ENCODE measurements at places on chromosomes 5 and 9.

DNA sequence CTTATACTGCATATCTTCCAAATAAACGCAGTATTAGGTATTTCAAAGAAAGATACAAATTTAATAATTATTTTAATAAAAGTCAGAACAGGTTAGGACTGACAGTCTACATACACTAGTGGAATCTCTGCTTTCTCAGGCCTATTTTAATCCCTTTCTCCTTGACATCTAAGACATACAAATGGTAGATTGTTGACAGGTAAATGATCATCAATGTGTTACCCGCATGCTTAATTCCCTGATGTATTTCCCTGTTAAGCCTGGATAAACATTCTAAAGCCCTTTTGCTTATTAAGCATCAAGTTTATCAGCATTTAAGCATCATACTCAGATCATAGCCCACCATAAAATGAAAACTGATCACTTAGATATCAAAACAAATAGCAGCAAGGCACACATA, 576.7 kb downstream of the PTPRD start:
- no peak for ATAC-seq

DNA sequence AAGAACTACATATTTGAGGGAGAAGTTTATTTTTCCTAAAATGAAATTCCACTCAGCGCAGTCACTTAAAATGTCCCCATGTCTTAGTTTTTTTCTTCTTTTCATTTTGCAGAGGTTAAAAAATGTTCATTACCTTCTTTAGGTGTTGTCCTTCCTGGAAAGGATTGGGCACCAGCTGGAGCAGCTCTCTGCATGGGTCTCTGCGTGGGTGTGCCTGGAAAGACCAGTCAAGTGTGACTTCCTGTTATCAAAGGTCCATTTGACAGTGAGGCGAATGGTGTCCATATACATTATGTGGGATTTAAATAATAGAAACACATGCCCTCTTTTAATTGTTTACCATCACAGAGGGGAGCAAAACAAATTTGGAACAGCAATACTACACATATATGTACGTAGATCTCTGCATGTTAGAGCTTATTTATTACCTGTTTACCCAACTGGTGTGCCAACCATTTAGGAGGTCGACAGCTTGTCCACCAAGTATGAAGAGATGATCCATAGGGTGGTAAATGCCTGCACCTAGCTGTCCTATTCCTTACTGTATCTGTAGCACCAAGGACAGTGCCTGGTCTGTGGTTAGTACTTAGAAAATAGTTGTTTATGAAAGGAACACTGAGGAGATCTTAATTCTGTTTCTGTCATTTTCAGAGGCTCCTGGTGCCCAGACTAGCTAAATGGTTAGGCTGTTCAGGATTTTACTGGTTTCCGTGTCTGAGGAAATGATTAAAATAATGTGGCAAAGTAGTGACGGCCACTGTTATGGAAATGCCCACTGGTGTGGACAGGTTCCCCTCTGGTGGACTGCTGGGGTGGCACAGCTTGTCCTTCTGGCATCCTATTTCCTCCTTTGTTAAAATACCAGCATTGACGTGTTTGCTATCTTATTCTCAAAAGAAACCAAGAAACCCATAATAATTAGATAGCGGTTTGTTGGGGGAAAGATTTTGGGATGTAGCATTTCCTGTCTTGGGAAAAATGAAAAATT, 200.4 kb downstream of the MAST4 start:
- ATAC-seq = no peak

DNA sequence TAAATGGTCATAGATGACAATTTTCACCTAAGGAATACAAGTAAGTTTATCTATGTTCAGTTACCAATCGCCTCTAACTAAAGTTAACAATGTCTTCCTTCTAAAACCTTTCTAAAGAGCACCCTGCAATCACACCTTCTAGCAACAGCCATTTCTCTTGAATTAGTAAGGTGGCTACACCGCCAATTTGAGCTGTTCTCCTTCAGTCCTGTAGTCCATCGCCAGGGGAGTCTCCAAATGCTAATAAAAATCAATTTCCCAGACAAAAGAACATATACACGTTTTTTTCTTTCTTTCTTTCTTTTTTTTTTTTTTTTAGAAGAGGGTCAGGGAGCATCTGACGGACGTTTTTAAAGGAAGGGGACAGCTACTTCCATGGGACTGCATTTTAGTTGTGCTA, 729 bp upstream of the RORB start:
- no peak for ATAC-seq

DNA sequence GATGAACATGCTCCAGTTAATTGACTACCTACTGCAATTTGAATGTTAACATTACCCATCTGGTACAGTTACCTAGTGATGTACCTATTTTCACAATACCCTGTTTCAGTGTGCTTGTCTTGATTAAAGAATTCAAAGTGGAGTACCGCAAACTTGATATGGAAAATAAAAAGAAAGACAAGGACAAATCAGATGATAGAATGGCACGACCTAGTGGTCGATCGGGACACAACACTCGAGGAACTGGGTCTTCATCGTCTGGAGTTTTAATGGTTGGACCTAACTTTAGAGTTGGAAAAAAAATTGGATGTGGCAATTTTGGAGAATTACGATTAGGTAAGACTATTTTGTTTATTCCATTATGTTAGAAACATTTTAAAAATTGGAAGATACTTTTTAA, 33.5 kb downstream of the CSNK1G3 start:
- ATAC-seq = no peak

GRCh38 chr5:38554861-38555260, 1.6 kb downstream of the LIFR start:
- no peak for ATAC-seq

DNA sequence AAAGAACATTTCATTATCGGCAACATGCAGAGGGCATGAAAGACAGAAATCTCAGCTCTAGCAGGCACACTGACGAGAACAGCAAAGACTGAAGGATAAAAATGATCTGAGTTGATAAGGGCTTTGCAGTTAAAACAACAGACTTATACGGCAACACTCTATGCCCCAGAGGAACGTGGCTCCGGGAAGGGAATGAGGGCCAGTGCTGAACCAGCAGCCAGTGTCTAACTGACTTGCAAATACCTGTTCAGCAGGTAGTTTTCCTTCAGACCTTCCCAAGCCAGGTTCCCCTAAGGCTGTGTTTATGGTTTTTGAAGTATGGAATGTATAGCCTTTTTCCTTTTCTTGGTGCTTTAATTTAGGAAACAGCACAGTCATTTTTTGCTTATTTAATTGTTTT, 121.3 kb upstream of the CDH18 start:
- ATAC-seq = no peak

- no peak for ATAC-seq
Observed at GRCh38 chr9:69093471-69094103, 58.0 kb downstream of the FXN start.

DNA sequence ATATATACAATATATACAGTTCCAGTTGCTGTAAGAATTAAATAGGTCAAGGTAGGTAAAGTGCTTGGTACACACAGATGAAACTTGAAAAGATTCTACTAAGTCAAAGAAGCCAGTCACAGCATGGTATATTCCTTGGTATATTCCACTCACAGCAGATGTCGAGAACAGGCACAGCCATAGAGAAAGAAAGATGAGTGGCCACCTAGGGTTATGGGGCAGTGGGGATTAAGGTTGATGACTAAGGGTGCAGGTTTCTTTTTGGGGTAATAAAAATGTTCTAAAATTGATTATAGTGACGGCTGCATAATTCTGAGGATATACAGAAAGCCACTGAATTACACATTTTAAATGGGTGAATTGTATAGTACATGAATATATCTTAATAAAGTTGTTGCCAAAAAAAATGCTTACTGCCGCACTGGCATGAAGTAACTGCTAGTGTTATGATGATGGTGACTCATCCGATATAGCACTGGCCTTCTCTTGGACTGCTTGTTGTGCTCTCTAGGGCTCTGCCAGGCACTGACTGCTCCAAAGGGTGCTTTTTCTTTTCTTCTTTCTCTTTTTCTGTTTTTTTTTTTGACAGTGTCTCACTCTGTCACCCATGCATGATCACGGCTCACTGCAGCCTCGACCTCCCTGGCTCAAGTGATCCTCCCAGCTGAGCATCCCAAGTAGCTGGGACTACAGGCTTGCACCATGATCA, 23.5 kb downstream of the TBC1D2 start:
- ATAC-seq = peak; percentile 80

GRCh38 chr5:141713616-141714309, 31.7 kb upstream of the ARAP3 start:
- ATAC-seq = peak; percentile 52

GRCh38 chr5:94524841-94525697, 93.3 kb downstream of the KIAA0825 start:
- ATAC-seq = peak; percentile 61

GRCh38 chr5:14355391-14355790, 212.2 kb downstream of the TRIO start:
- no peak for ATAC-seq

GRCh38 chr5:57676222-57677098, 193.8 kb upstream of the ACTBL2 start:
- peak; percentile 77 for ATAC-seq

DNA sequence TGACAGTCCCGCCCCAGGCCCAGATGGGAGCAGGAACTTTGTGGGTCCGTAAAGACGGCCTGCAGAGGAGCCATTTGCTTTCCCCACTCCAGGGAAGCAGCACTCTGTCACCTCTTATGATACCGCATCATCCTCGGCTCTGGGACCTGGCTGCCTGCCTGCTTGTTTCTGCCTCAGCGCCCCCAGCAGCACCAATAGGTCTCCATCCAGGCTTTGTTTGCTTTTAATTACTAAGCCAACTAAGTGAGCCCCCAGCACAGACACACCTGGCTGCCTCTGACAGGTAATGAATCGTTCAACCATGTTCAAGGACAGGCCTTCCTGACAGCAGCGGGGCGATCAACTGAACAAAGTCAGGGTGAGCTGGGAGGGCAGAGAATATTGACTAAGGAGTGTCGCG, 141.4 kb downstream of the C5orf15 start:
- no peak for ATAC-seq

GRCh38 chr5:82821846-82822633, 255.2 kb downstream of the TMEM167A start:
- no peak for ATAC-seq

GRCh38 chr5:173529861-173530260, 86.6 kb downstream of the BOD1 start:
- no peak for ATAC-seq

- no peak for ATAC-seq
Observed at GRCh38 chr5:123303802-123304201, 119.4 kb downstream of the CEP120 start.

DNA sequence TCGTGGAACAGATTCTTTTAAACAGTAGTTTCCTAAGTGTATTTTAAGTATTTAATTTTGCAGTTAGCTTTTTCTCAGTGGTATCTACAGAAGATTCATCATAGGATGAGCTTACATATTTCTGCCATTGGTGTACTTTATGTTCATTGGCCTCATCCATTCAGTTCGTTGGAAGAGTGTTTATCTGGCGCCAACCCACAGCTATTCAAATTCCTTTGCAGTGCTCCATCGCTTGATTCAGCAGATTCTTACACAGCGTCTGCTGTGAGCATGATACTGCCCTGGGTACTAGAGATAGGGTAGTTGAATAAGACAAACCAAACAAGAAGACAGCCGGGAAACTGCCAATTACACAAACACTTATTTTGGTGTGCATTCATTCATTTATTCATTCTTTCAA, 55.1 kb downstream of the NUP214 start:
- no peak for ATAC-seq

DNA sequence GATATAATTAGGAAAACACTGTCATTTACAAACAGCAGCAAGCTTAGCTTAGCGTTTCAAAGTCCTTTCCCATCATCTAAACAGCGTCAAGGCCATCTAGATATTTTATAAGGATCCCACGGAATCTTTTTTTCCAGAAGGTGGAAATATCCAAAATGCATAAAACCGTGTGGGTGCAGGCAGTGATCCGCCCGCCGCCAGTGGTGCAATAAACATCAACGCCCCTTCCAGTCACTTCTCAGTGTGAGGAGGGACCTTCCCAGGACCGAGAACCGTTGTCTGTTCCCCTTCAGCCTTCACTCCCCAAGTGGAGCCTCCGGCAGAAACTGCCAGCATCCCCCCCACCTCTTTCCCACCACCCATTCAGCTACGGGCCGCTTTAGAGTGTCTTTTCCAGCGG, 22.9 kb downstream of the OLFM1 start:
- no peak for ATAC-seq

- ATAC-seq = no peak
Observed at GRCh38 chr9:80020530-80020929, 448.8 kb downstream of the TLE4 start.

DNA sequence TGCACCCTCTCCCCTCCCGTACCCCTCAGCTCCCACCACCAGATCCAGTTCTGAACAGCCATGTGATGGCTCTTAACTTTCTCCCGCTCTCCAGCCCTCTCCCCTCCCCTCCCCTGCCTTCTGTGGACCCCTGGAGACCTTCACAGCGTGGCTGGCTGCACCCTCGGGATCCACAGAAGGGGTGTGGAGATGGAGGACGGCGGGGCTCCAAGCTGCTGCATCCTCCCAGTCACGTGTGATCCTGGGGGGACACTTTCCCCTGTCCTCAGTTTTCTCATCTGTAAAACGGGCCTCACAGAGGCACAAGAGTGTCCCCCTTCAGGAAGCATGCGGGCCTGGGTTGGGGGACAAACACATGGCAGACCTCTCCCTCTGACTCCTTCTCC, 276.0 kb upstream of the MVB12B start:
- no peak for ATAC-seq

DNA sequence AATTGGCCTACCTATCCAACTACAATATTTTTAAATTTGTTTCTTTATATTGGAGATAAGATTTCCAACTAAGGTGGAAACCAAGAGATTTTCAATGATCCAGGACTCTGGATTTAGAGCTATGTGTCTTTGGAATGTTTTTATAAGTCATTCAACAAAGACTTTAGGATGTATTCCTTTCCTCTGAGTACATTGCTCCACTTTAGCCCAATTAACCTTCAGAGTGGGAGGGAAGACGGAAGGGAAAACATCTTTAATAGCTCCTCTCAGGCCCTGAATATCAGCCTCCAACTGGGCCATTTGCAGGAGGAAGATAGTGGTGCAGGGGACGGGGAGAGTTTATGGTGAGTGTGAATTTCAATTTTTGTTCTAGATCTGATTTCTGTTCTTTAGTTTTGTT, 239.2 kb downstream of the PIK3R1 start:
- no peak for ATAC-seq

DNA sequence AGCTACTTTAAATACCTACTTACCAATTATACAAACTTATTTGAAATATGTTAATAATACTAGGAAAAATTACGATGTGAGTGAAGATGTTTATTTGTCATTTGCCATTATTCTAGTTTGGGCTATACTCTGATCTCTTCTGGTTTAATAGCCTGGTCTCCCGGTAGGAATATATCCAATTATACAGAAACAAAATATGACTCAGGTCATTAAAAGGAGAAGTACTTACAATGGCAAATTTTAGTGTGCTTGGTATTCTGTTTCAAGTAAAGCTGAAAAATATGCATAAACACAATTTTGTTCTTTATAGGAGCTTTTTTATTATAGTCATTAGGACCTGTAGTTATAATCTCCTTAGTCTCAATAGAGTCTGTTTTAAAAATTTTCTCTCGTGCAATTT, 176.8 kb downstream of the SLCO4C1 start:
- no peak for ATAC-seq

- ATAC-seq = no peak
Observed at GRCh38 chr5:5540065-5540464, 117.6 kb downstream of the ICE1 start.

- no peak for ATAC-seq
Observed at GRCh38 chr5:66203531-66203930, 59.4 kb downstream of the SREK1 start.
